ENCODE measurements at places on chromosomes 2 and 18.

DNA sequence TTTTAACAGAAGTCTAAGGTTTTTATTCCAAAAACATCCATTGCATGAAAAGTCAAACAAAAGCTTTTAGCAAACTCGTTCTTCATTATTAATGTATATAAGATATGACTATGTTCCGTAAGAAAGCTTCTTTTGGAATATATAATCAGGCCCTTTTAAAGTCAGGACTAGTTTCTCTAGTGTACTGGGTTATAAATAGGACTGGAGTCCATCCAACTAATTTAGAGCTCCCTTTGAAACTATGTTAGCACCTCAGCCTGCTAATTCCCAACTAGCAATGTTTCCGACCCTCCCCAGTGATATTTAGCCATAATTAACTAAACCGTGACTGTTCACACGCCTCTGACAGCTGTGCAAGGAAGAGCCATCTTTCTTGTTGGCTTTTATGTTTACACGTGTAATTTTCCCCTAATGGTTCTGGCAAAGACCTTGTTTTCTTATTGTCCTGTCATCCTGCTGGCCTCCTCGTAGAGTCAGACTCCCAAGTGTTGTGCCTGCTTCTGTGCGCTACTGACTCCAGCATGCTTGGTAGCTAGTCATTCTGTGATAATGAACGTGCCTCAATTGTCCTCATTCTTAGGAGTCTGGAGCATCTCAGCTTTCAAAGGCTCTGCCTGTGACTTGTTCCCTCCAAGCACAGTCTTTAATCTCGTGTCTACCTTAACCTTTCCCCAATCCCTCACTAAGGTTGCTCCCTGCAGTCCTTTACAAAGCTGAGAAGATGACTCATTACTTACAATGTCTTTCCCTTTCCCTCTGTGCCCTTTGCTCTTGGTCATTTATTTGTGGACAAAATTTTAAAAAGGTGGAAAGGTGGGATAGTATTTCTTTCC, 172.2 kb upstream of the RASGRP3 start:
- no peak for DNase-seq

DNA sequence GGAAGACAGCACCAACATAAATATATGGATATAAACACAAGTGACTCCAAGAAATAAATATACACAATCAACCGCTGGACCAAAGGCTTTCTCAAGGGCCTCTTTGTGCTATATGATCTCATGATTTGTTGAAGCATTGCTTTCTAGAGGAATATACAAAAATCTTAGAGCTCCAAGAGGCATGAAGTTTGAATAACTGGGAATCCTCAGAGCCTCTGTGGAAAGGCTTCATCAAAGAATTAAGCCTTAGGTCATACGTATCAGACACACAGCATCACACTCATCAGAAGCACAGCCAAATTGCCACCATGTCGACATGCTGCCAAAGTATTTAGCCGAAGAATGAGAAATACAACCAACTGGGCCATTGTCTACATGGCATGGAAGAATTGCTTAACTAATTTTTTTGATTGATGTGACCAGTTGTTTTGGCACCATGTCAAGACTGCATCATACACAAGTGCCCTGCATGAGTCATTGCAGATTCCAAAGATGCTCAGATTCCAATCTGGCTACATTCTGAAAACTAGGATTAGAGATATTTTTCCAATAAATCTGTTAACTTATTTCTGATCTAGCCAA, 860.6 kb upstream of the ZEB2 start:
- peak; percentile 17 for DNase-seq

- no peak for DNase-seq
Observed at GRCh38 chr2:45892425-45892745, 240.9 kb downstream of the PRKCE start.

DNA sequence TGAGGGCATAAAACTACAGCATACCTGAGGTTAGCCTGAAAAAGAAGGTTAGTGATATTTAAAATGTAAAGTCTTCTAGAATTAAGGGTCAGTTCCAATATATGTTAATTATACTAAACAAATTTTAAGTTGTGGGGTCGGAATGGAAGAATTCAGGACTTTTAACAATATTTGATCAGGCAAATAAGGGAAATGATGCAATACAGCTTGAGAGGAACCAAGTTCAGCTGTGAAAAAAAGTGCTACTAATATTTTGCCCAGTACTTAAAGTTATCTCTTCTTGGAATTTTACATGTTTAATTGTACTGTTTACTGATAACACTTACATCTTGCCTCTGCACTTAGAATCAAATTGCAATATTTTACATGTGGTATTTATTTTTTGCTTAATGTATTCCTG, 345.5 kb upstream of the CWC22 start:
- no peak for DNase-seq

DNA sequence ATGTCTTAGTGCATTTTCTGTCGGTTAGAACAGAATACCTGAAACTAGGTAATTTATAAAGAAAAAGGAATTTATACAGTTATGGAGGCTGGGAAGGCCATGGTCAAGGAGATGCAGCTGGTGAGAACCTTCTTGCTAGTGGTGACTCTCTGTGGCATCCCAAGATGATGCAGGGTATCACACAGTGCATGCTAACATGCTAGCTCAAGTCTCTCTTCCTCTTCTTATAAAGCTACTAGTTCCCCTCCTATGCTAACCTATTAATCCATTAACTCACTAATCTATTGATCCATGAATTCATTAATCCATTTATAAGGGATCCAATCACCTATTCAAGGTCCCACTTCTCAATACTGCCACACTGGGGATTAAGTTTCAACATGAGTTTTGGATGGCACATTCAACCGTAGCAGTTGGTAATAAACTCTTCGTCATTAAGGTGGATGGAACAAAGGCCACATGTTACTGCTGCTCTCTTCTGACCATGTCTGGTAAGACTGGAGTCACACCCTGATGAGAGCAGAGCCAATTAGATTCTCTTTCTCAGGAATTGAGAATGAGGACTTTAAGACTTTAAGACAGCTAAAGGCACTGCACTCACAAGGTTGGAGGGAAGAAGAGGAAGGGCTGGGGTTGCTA, 211.6 kb upstream of the SMAD7 start:
- no peak for DNase-seq

GRCh38 chr18:25561918-25562317, 210.0 kb upstream of the ZNF521 start:
- no peak for DNase-seq

DNA sequence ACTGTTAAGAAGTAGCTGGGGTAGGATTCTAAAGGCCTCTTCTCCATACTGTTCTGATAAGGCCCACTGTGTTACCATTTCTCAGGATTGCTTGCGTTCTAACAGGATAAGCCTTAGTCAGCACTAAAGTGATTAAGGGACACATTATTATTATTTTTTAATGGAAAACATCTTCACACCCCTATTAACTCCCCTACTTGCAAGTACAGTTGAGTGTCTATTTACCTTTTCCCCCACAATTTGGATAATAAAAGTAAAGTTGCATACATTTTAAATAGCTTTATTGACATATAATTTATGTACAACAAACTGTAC, 9.0 kb downstream of the REL start:
- DNase-seq: no peak

DNA sequence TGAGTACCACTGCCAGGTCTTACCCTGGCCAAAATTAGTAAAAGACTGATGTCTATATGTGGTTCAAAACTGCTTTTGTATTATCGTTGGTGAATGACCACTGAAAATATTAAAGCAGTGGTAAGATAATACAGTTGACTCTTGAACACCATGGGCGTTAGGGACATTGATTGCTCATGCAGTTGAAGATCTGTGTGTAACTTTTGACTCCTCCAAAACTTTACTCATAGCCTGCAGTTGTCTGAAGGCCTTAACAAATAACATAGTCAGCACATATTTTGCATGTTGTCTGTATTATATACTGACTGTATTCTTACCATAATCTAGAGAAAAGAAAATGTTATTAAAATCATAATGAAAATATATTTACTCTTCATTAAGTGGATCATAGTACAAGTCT, 5.8 kb upstream of the ANKRD12 start:
- DNase-seq: no peak

GRCh38 chr2:228083131-228083530, 98.4 kb downstream of the SPHKAP start:
- no peak for DNase-seq

- peak; percentile 30 for DNase-seq
Observed at GRCh38 chr2:194166818-194167217, 1490.2 kb upstream of the SLC39A10 start.

- no peak for DNase-seq
Observed at GRCh38 chr2:171754254-171754939, 67.1 kb downstream of the DYNC1I2 start.

- no peak for DNase-seq
Observed at GRCh38 chr2:43169099-43169945, 57.1 kb downstream of the ZFP36L2 start.

- DNase-seq: no peak
Observed at GRCh38 chr2:199742884-199743283, 108.1 kb downstream of the FTCDNL1 start.

DNA sequence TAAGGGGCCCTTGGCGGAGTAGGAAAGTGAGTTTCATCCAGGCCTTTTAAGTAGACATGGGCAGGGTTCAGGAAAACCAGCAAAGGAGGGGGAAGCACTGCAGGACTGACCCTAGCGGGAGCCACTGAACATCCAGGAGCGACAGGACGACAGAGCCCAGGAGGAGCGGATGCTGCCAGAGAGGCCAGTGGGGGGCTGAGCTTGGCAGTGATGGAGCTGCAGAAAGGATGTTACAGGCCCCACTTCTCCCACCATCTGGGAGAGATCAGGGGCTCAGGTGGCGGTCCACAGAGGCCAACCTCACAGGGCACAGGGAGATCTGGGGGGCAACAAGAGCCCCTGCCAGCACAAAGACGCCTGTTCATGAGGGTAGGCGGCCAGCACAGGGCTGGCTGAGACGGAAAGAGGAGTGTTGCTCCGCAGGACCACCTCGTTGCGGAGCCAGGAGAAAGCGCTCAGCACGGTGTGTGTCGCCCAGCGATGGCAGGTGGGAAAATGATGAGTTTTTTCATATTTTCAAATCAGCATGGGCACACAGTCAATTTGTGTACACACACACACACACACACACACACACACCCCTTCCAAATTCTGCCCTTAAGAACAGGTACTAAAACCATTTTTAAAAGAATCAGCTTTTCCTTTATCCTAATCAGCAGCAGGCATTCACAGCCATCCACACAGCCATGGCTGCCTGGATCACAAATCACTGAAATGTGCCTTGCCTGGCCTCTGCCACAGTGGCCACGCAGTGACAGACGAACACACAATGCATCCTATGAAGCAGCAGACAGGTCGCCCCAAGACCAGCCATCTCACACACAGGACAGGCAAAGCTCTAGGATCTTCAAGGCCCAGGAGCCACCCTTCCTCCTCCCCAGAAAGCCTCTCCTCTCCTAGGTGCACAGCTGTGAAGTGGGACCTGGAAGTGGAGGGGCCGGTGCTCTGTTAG, 63.2 kb downstream of the NDUFA10 start:
- DNase-seq: no peak

DNA sequence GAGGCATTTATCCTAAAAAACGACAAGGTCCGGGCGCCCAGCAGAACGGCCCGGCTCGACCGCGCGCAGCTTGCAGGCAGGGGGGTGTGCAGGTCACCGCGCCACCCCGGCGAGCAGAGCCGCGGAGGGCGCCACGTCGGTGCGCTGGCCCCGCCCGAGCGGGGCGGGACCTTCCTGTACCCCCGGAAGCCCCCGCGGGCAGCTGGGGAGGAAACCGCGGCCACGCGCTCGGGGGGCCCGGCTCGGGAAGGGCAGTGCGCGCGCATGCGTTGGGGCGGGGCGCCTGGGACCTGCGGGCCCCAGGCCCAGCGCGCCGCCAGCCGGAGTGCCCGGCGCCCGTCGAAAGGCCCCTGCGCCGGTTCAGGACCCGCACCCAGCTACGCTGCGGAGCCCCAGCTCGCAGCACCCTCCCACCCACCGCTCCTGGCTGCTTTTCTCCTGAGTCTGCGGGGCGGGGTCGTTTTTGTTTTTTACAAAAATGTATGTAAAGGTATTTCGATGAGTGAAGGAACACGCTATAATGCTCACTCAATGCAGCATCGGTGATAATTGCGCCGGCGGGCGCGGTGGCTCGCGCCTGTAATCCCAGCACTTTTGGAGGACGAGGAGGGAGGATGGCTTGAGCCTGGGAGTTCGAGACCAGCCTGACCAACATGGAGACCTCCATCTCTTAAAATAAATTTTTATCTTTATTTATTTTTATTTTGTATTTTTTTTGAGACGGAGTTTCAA, 47.7 kb upstream of the POMC start:
- peak; percentile 60 for DNase-seq

- DNase-seq: no peak
Observed at GRCh38 chr2:196184921-196185320, 13.5 kb upstream of the STK17B start.

GRCh38 chr18:76823587-76824011, 1.2 kb downstream of the ZNF236 start:
- DNase-seq: peak; percentile 45

DNA sequence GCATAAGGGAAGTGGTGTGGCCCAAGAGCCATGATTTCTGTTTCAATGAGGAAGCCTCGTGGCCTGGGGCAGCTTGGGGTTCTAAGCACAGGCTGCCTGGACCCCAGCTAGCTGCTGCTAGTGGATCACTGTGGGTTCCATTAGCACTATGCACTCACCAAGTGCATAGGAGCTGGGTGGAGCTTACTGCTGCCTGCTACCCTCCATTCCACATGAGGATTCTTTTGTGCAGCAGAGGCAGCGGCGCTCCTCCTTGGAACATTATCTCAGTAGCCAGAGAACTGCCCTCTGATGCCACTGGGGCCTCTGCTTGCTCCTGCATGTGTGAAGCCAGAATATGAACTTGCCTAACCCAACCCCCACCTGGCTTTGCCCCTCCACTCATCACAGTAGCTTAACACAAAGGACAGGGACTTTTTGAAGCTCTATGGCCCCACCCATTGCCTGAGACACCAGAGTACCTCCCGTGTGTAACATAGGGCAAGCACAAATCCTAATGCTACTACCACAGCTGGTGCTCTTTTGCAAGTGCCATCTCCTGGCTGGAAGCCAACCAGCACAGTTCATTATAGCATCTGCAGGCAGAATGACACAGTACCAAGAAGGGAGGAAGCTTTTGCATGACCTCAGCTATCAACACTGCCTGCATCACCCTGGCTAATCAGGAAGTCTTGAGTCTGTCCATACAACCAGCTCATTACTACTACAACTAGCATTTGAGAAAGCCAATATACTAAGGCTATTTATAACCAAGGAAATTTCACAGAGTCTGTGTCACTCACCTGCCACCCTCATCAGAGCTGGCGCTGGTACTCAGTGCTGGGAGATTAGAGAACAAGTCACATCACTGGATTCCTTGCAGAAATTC, 297.0 kb upstream of the GULP1 start:
- no peak for DNase-seq

GRCh38 chr18:27996801-27997272, 180.1 kb downstream of the CDH2 start:
- DNase-seq: no peak

Data from brain (organoid and tissue), 16 donors.